ENCODE measurements at places on chromosomes 12 and 14.
A peak's percentile ranks its signal among the peaks of the same experiment; 100 is the strongest.

DNA sequence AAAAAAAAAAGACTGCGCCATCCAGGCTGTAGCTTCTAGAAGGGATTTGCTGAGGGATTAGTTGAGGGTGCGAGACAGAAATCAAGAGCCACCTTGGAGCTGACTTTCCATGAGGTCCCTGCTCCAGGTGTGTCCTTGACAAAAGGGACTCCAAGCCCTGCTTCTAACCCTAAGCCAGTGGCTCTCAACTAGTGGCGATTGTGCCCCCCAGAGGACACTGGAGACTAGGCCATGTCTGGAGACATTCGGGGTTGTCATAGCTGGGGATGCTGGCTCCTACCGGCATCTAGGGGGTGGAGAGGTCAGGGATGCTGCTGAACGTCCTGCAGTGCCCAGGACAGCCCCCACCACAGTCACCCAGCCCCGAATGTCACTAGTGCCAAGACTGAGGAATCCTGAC, 40.6 kb downstream of the SPRING1 start:
- DNase-seq: no peak

DNA sequence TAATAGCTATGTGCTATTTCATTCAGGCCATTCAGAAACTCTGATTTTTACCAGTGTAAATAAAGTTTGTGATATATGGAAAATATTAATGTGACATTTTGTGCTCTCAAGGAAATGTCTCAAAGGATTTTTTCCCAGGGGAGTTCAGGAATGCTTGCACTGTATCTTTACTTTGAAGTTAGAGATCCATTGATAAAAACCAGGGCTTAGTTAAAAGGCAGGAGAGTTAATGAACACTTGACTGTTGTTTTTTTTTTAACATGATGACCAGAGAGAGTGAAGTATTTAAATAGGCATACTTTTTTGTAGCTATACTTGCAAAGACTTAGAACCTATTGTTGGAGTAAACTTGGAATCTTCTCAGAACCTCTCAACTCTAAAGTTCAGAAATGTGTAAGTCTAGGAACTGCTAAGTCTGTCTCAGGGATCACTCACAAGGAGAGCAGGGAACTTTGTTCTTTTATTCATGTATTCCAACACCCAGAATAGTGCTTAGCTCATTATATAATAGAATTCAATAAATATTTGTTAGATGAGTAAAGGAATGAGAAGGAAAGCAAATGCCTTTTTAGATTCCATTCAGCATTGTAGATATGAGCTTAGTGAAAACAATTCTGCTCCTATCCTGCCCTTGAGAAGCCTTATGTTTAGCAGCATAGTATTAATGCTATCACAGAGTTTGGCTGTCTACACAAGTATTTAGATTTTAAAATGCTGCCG, 117.5 kb downstream of the DAAM1 start:
- no peak for DNase-seq

DNA sequence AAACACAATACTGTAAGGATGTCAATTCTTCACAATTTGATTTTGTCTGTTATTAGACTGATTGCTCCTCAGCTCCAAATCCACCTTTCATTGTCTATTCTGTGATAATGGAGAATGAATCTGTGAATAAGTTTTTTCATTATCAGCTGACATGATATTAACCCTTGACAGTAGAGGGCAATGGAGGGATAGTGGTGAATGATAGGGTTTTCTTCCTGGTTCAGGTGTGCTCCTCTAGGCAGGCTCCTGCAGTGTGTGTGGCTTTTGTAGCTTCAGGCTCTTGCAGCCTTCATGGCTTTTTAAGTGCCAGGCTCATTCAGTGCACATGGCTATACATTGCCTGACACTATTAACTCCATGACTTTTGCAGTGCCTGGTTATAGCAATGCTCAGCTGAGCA, 23.4 kb upstream of the ZNF641 start:
- no peak for DNase-seq

GRCh38 chr12:50579757-50580267, 75.0 kb downstream of the DIP2B start:
- DNase-seq: no peak

DNA sequence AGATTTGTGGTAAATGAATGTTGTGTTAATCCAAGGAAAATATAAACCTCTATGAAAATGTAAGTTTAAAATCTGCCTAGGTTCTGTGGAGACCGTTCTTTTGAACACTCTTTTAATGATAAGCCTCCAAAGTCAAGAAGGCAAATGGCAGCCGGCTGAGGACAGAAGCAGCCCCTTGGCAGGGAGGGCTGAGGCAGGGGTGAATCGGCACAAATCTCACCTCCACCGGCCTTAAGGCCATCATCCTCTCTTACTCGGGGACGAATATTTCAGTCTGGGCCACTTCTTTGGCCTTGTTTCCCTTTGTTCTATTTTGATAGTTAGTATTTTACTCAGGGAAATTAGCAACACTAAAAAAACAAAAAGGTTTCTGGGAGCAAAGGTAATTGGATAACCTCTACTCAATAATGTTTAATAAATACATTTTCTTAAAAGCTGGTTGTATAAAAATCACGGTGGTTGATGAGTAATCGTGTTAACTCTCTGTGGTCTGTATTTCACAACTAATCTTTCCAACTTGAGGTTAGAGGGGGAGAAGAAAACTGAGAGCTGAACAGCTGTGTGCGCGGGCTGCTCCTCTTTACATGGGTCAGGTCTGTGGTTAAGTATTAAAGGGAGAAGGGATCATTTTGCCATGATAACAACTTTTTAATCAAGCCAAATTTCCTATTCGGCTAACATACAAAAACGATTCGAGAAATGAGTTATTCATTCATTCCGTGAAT, 18.6 kb downstream of the LGMN start:
- DNase-seq: peak; percentile 51

- no peak for DNase-seq
Measured at GRCh38 chr14:92900660-92901059, 22.3 kb upstream of the CHGA start.

- DNase-seq: no peak
Measured at GRCh38 chr12:2187195-2187945, 134.6 kb downstream of the CACNA1C start.

DNA sequence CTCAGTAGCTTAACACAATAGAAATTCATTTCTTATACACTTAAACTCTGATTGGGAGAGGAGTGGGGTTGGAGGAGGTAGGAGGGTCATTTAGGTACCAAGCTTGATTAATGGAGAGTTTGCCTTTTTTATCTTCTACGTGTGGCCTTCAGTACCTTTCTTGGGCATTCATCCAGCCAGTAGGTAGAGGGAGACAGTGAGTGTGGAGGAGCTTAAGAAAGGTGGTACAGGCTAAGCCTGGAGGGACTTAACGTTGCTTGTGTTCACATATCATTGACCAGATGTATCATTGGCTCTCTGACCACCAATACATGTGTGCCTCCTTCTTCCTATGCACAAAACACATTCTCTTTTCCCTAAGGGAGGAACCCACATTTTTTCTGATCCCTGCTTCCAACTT, 232.9 kb upstream of the CRY1 start:
- DNase-seq: no peak

GRCh38 chr12:81141217-81141616, 63.3 kb downstream of the ACSS3 start:
- DNase-seq: no peak

- DNase-seq: no peak
Measured at GRCh38 chr12:39846971-39847650, 227.5 kb upstream of the ABCD2 start.

DNA sequence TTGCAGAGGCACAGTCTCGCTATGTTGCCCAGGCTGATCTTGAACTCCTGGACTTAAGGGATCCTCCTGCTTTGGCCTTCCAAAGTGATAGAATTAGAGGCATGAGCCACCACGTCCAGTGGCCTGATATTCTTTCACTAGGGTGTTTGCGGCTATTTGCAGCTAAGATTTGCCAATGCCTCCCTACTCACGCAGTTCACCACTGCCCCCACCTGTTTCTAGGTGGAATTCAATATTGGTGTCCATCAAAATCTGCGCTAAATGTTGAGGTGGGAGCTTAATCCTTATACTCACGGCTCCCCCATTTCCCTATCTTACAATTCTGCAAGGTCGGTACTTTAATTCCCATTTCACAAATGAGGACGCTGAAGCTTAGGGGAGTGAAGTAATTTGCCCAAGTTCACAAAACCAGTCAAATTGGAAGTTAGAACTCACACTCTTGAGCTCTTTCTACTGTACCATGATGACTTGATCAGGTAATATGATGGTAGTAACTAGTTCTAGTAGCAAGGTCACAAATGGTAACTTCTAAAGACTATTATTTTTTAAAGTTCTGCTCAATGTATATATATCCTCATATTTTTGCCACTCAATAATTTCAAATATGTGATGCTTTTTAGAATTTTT, 22.1 kb upstream of the LRRC9 start:
- DNase-seq: peak; percentile 54

All from CD14-positive monocyte (primary cell).